ENCODE measurements at places on chromosomes 4 and X.
A peak's percentile ranks its signal among the peaks of the same experiment; 100 is the strongest.

DNA sequence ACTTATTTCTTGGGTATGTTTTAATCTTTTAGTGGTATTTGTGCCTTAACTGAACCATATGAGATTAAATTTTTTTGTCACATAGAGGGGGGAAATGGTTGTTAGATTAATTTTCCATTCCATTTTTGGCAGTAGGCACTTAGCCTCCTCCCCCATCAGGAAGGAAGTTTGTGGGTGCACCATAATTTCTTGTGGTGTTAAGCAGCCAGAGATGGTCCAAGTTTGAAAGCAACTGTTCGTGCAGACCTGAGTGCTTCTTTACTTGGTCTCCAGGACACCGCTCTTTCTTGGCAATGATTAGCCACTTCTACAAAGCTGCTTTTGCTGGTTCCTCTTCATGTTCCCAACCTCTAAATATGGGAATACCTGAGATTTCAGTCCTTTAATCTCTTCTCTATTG is 92.7 kb upstream of the RPL34 start:
- DNase-seq = no peak

GRCh38 chr4:155679343-155679742 is 12.7 kb downstream of the GUCY1A1 start:
- no peak for DNase-seq

DNA sequence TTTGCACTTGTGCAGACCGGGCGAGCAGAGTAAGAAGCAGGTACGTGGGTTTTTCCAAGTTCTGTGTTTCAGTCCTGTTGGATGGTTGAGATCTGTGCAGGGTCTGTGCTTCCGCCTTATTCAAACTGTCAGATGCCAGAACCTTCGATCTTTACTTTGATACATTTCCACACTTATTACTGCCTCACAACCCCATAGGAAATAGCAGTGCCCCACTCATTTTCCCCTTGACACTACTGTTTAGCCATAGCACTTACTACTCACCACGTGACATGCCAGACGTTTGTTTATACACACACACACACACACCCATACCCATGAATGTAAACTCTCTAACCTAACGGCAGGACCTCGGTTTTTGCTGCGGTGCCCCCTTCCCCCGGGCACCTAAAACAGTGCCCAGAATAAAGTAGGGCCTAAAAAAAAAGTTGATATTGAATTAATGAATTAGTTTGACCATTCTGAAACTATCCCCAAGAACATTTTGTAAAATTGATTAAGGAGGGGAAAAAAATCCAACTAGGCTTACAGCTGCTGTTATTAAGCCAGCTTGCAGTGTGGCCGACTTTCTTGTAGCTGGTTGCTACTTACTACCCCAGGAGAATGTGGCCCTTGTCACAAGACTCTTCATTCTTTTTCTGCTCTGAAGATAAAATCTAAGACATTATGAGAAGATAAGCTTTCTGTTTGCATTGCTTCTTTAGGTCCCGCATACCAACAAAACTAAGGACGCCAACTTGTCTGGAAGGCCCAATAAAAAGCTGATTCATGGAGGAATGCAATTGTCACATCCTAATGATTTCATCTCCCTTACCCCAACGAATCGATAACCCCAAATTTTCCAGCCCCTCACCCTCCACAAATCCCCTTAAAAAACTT is 704 bp upstream of the SEPSECS start:
- DNase-seq = peak; percentile 15

DNA sequence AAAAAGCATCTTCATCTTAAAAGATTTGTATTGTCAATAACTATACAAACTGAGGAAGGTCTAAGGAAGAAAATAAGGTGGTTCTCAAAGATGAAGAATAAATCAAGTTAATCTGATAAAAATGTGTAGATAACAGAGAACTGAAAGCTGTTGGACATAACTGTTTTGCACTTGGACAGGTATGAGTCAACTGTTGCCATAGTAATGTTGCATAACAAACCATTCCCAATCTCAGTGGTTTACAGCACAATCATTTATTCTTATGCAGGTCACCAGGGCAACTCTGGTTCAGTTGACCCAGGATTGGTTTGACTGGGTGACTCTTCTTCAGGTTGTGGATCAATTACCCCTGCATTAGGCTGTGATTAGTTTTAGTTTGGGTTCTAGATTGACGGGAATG is 2197.7 kb downstream of the ARAP2 start:
- no peak for DNase-seq

DNA sequence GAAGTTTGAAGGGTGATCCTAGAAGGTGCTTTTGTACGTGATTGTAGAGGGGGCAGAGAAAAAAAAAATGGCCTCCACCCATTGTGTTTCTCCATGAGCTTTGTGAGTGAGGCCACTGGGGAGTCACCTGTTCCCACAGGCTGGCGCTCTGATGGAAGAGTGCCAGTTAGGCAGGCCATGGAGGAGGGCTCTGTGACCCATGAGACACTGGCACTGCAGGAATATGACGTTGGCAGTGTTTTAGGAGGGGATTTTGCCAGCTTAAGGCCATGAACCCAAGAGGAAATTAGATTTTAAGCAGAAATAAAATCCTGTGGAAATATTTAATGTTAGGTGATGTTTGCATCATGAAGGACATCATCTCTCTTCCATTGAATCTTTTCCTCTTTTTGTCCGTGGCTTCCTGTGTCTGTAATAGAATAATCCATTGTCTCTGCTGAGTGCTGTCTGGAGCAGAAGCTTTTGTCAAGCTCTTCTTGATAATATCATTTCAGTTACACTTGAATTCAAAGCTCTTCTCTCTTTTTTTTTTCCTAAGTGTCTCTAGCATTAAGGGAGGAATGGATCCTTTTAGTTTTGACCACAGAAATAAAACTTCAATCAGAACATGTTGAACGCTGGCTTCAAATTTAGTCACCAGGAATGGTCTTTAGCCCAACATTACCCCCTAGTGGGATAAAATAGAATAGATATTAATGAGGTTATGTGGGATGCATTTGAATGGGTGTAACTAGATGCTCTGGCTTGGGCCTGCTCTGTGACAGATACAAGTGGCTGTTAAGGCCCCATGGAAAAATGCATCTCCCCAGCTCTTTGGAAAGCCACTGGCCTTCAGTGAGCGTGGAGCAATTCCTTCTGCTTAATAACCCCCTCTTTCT is 41.0 kb upstream of the UCP1 start:
- no peak for DNase-seq

DNA sequence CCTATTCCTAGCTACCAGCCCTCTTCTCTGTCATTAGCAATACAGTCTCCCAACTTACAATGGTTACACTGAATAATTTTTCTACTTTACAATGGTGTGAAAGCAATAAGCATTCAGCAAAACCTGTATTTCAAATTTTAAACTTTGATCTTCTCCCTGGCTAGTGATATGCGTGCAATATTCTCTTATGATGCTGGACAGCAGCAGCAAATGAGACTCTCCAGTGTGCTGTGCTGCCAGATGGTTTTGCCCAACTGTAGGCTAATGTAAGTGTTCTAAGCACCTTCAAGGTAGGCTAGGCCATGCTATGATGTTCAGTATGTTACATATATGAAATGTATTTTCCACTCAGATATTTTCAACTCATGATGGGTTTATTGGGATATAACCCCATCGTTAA is 5.9 kb upstream of the GAR1 start:
- DNase-seq = no peak

DNA sequence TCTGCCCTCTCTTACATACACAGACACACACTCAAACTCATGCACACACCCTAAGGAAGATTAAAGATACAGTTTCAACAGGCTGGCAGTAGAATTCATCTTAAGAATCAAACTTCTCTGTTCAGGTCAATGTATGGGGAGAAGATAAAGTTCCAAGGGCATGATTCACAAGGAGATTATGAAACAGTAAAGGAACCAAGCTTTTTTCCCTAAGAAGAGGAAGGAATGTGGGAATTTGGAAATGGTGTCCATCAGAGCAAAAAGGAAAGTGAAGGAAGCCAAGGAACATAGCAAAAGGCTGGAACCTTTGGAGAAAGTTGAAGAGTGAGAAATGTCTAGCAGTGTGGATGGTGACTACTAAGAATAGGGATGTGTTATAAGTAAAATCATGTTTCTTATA is 191.0 kb upstream of the NPY2R start:
- no peak for DNase-seq

- no peak for DNase-seq
Measured at GRCh38 chr4:12545812-12546211, 938.3 kb downstream of the RAB28 start.

- no peak for DNase-seq
Measured at GRCh38 chrX:123740006-123740405, 7.2 kb upstream of the THOC2 start.

GRCh38 chr4:99979872-99980271 is 29.8 kb upstream of the H2AZ1 start:
- DNase-seq = no peak

DNA sequence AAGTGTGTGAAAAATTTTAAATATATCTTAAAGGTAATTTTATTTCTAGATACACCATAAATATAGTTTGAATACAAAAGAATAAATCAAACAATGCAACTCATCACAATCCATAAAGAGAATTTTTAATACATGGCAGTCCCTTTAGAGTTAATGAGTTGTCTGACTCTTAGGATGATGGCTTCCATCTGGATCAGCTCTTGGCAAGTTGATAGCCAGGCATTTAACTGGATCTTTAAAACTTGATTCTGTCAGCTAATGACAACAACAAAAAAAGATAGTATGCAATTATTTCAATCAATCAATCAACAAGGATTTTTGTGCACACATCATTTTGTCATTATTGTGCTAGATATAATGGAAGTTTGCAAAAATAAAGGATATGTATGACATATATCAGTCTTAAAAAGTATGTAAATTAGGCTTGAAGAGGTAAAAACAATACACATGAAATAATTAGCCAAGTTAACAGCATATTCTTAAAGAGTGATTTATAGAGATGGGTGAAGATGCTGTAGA is 174.9 kb upstream of the PCDH18 start:
- no peak for DNase-seq

- no peak for DNase-seq
Measured at GRCh38 chr4:150852216-150852615, 162.9 kb downstream of the LRBA start.

- no peak for DNase-seq
Measured at GRCh38 chrX:151745651-151746050, 11.1 kb downstream of the CNGA2 start.

GRCh38 chr4:163967263-163967662 is 472.8 kb downstream of the TMA16 start:
- DNase-seq = no peak

GRCh38 chrX:130119312-130119898 is 9.1 kb upstream of the ELF4 start:
- no peak for DNase-seq

GRCh38 chrX:72128881-72129280 is 2.8 kb downstream of the RTL5 start:
- no peak for DNase-seq

DNA sequence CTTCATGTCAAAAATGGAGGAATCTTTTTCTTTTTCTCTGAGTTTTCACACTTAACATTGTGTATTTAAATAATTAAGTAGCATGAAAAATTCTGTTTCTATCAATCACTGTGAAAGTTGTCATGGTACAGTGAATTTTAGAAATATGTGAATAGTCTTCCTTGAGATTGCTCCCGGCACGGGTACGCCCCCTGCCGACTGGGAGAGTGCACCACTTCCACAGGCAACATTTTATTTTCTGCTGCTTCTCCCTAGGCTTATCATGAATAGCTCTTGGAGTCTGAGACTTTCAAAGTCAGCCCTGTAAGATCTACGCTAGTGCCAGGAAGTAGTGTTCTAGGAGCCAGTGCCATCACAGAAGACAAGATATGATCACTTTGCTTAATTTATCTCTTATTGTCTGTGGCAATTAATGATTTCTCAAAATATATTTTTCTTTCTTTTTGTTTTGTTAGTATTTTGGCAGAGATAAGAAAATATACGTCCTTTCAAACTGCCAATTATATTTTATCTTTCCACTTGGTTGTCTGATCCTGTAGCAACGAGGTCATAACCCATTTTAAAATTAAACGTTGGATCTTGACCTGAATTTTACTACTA is 763.8 kb upstream of the AADAT start:
- DNase-seq = peak; percentile 13

DNA sequence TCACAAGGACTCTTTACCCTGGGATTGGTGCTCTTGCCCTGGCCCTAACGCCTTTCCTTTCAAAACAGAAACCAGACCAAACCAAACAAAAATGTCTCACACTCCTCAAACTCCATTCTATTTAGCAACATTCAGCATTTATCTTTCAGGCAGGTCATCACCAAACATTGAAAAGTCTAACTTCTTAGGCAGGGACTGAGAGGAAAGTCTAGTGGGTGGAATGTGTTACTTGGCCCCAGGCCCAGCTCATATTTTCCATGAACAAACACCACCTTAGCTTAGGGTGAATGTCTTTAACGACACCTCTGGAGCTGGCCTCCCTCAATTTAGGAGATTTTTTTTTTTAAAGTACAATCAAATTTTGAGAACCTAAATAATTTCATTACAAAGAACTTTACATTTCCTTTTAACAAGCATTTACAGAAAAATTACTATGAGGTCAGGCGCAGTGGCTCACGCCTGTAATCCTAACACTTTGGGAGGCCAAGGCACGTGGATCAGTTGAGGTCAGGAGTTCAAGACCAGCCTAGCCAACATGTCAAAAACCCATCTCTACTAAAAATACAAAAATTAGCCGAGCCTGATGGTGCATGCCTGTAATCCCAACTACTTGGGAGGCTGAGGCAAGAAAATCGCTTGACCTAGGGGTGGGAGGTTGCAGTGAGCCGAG is 10.2 kb upstream of the N4BP2 start:
- DNase-seq = peak; percentile 47

DNA sequence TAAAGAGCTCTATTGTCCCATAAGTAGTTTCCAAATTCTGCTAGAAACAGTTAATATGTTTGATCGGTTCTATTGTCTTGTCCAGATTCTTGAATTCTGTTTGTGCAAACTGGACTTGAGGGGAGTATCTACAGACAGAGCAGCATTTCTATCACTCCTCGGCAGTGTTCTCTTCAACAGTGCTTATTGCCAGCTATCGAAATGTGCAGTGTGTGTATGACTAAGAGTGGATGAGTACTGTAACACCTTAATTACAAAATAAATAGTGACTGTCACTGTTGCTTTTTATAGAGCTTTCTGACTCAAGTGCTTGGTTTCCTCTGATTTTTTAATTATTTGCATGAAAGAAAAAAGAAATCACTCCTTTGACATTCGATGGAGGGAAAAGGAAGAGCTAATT is 274.6 kb downstream of the RPA4 start:
- no peak for DNase-seq

- DNase-seq = no peak
Measured at GRCh38 chr4:12588582-12588981, 895.6 kb downstream of the RAB28 start.

DNA sequence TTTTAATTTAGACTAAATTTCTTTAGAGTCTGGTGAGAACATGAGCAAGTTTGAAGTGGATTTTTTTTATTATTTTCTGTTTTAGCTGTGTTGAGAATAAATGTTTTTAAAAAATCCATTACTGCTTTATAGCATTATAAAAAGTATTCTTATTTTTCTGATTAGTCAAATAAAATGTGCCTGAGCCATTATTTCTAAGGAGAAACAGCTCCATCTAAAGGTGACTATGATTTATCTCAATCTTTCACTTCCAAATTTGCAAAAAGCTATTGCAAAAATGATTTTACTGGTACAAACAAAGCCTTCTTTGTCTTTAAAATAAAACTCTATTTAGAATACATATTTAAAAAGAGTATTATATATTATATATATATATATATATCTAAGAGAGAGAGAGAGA is 959.2 kb downstream of the FAM133A start:
- no peak for DNase-seq

Data from tibial nerve (tissue), 4 donors.